ENCODE measurements at places on chromosomes 5 and 9.

DNA sequence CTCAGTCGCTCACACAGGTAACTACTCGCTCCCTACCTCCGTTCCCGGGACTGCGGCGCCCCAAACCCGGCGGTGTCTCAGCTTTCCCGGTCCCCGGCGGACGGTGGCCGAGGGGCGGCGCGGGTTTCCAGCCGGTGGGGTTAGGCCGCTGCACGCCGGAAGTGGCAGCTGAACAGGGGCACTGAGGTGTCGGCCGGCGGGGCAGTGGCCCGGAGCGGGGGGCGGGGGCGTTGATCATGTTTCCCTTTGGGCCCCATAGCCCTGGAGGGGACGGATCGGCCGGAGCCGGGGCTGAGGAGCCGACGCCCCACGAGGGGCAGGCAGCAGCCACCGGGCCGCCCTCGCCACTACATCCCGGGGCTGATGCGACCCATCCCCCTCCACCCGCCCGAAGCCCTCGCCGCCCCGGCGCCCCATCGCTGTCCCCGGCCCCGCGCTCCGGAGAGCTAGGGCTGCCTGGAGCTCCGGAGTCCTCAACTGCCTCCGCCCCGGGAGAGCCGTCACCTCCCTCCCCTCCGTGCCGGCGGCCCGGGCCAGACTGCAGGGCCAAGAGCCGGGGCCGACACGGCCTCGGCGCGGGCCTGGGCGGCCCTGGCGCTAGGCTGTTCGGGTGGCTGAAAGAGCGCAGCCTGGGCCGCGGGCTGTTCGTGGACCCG is at the start of gene DCAF10:
DCAF10 (plus strand) TSS at position 167 of the 656 bp plus-strand sequence; CDS start at position 237, 70 bp downstream.
- peak; percentile 90 for DNase-seq

DNA sequence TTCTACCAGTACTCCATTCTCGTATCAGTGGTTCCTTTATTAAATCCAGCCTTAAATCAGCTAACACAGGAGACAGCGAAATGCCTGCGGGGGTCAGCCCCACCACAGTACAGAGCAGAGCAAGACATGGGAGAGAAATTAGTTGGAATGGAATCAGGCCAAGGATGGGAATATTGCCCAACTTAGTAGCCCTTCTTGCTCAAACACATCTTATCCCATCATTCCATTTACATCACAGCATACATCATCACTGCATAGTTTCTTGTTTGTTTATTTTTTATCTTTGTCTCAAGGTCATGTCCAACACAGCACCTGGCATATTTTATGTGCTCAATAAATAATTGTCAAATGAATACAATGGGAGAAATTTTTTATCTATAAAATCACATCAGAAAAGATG is 34.3 kb upstream of the DAB2 start:
- no peak for DNase-seq

DNA sequence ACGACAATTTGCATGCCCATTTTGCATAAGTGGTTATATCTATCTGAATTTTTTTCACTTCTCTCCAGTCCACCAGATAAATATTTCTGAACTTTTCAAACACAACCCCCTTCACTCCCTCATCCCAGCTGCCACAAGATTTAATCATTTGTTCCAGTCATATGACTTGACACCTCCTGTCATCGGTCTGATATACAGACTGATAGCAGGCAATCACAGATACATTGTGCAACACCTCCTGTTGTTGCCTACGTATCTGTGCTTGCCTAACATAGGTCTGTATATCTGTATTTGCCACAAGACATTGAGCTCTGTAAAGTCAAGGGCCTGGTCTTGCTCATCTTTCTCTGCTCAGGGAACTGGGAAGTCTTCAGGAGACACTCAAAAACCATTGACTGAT is 65.6 kb downstream of the GNA14 start:
- no peak for DNase-seq

GRCh38 chr9:100880284-100880683 is 148.2 kb upstream of the PLPPR1 start:
- DNase-seq, result no peak

- no peak for DNase-seq
Measured at GRCh38 chr5:179198825-179199224, 138.7 kb downstream of the ZNF354C start.

DNA sequence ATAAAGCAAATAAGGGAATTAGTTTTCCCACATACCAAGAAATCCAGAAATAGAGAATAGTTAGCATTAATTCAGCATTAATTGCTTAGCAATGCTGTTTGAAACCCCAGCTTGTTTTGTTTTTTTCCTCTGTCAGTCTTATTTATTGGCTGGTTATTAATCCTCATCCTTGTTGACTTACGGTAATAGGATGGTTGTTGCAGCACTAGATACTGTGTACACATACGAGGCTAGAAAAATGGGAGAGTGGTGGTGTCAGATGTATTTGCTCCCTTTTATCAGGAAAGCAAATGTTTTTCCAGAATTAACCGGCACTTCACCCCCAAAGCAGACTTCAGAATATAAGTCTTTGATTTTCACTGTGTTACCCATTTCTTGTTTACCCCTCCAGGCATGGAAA is 60.4 kb downstream of the ERBIN start:
- no peak for DNase-seq

- DNase-seq, result no peak
Measured at GRCh38 chr5:994272-994607, 14.4 kb upstream of the NKD2 start.

DNA sequence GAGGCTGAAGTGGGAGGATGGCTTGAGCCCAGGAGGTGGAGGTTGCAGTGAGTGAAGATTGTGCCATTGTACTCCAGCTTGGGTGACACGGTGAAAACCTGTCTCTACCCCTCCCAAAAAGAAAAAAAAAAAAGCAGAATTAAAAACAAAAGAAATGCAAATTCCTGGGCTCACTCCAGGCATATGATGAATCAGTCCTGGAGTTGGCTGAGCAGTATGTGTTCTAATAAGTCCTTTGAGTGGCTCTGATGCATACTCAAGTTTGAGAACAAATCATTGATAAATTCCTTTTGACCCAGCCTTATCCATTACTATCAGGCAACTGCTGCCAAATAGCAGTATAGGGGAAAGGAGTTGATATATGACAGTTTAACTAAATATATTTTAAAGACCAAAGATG is 28.3 kb downstream of the UHRF2 start:
- DNase-seq, result no peak

- DNase-seq, result no peak
Measured at GRCh38 chr9:76717613-76718012, 46.6 kb upstream of the PCA3 start.

GRCh38 chr5:67133776-67134175 is 62.8 kb downstream of the CD180 start:
- DNase-seq, result no peak

DNA sequence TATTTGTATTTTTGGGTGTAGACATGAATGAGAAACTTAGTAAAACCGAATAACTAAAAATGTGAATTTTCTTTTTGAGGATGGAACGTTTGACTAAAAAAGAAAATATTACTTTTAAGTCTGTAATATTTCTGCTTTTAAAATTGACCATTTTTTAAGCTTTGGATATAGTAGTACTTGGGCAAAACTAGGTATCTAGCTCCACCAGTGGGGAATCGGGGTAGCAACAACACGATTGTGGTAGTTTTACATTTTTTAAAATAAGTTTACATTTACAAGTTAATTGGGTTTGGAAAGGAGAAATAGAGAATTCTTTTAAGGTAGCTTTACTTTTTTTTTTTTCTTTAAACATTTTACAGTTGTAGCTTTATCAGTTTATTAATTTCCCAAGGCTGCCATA is 154.4 kb downstream of the MAN2A1 start:
- DNase-seq, result no peak

DNA sequence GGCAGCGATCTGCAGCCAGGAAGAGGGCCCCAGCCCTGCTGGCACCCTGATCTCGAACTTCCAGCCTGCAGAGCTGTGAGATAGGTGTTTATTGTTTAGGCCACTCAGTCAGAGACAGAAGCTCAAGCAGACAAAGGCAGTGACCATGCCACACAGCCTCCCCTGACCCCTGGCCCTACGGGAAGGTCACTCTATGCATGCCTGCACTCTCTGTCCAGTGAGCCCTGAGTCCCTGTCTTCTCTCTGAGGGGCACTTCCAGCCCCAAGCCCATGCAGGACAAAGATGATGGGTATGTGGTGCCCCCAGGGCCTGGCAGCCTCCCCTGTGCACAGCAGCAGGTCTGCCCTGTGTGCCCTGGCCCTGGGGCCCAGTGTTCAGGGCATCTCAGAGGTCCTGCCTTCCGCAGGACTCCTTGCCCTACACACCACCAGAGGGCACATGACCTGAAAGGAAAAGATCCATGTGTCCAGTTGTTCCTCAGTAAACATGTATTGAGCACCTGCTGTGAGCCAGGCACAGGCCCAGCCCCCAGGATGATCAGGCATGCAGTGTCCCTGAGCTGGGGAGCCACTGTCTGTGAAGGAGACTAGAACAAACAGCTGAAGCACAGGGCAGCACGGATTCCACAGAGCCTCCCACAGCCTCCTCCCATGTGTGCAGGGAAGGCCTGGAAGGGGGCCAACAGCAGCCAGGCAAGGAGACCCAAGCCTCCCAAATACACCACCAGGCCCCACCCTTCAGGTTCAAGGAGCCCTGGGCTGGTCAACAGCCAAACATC is 109.3 kb downstream of the ATPSCKMT start:
- DNase-seq, result no peak

GRCh38 chr5:179273441-179274145 is 71.7 kb downstream of the ADAMTS2 start:
- DNase-seq, result no peak

- no peak for DNase-seq
Measured at GRCh38 chr5:173835661-173836060, 52.5 kb upstream of the CPEB4 start.

DNA sequence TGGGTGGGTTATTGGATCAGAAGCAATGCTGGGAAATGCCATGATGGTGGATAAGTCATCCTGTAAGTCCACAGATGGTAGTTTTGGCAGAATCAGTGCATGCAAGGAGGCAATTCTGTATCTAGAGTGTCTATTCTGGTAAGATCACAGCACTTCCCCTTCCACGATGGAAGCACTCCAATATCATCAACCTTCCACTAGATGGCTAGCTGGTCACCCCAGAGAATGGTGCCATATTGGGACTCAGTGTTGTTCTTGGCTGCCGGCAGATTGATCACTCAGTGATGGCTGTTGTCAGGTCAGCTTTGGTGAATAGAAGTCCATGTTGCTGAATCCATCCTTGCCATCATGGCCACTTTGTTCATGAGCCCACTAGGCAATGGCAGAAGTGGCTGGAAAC is 553.5 kb downstream of the CSNK1G3 start:
- no peak for DNase-seq

DNA sequence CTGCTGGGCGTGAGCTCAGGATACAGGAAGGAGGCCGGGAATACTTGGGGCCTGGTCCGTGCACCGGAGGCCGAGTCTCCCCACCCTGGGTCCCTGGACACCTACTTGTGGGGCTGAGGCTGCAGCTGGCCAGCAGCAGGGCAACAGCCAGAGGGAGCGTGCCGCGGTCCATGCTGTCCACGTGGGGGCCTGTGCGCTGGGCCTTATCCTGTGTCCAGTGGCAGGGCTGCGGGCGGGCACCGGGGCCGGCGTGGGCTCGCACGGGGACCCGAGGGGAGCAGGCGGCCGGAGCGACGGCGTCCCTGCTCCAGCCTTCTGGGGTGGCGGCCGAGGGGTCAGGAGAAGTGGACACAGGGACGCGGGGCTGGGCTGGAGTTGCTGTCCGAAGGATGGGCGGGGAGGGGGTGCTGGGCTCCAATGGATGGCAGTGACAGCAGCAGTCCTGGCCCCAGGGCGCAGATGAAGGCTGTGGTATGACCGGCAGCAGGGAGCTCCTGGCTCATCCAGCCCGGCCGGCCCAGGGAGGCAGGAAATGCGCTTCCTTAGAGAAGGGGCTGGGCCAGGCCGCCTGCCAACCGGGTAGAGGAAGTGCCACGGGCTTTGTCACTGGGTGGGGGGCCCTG is at the start of gene ENG:
ENG (minus strand) TSS at position 475 of the 623 bp plus-strand sequence; CDS start at position 172, 303 bp downstream.
- no peak for DNase-seq

DNA sequence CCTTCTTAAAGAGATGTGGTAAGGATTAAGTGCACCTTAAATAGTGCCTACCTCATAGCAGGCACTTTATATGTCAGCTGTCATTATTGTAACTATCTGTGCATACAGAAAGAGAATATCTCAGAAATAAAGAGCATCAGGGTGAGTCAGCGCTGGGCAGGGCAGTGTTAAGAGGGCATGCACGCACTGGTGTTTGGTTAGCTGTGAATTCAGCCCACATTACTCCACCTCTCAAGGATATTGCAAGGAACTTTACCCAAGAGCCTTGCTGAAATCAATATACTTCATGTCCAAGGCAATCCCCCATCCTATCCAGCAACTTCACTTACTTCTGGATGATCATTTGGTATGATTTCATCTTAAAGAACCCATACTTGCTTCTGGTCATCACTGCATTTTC is 300.9 kb downstream of the NTRK2 start:
- DNase-seq, result no peak
